ENCODE measurements at places on chromosomes 5 and 9.

DNA sequence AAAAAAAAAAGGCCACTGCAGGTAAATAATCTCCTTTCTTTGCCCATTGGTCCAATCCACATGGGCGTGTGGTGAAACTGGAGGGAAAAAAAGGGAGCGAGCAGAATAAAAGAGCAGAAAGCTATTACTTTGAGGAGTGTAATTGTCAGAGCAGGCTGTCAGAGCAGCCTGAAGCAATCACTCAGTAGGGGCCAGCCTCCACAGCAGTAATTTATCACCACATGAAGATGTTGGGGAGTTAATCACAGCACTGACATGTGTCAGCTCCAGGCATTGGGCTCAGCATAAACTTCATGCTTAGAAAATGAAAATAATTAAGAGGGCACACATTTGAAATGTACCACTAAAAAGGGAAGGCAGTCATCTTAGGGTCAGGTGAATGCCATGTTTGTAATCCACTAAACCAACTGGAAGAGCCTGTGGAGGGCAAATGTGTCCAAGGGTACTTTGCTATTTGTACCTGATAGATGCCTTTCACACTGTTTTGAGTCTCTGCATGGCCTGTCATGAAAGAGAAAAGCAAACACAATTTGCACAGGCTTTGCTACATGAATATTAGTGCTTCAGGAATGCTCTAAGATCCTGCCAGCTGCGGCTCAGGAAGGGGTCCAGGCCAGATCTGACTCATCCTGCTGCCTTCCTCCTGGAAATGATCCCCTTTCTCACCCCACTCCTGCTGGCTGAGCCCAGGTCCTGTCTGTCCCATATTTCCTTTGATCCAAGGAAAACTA, 2.9 kb upstream of the PTGER4 start:
- no peak for DNase-seq

DNA sequence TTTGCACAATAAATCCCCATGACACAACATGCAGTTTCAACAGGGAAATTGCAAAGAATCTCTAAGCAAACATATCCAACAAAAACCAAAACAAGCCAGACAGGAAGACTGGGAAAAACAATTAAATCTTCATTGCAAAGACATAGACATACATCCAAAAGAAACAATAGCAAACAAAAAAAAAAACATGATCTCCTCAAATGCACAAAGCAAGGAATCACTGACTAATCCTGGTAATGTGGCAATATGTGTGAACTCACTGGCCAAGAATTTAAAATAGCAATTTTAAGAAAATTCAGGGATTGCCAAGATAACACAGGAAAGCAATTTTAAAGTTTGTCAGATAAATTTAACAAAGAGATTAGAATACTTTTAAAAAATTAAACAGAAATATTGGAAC, 520.1 kb upstream of the SMC2 start:
- no peak for DNase-seq

DNA sequence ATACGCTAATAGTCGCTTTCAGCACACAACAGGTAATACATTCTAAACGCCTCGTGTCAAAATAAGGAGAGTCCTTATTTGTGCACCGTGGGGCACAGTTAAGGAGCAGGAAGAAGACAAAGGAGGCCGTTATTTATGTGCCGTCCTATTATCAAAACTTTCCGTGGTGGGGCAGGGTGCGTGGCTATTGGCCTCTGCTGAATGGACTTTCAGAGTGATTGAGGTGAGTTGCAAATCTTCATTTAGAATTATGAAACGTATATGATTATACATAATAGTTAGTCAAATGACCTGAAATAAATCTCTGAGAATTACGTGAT, 833 bp downstream of the C5orf24 start:
- no peak for DNase-seq

DNA sequence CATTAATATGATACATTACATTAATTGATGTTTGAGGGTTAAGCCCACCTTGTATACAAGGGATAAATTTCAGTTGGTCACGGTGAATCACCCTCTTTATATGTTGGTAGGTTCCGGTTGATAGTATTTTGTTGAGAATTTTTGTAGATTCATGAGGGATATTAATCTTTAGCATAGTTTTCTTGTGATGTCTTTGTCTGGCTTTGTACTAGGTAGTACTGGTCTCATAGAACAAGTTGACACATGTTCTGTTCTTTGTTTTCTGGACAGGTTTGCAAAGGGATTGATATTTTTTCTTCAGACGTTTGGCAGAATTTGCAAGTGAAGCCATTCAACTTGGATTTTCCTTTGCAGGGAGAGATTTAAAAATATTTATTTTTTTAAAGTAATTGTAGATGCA, 49.1 kb upstream of the CLK4 start:
- no peak for DNase-seq

GRCh38 chr5:175357995-175358394, 86.0 kb downstream of the DRD1 start:
- no peak for DNase-seq

GRCh38 chr9:1271367-1271766, 221.2 kb downstream of the DMRT2 start:
- DNase-seq, result no peak

DNA sequence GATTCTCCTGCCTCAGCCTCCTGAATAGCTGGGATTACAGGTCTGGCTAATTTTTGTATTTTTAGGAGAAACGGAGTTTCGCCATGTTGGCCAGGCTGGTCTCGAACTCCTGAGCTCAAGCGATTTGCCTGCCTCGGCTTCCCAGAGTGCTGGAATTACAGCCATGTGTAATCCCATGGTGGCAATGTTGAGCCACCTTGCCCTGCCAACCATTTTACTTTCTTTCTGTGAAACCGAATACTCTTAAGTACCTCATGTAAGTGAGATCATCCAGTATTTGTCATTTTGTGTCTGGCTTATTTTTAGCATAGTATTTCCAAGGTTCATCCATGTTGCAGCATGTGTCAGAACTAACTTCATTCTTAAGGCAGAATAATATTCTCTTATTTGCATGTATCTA, 8.2 kb downstream of the PRRC2B start:
- no peak for DNase-seq

DNA sequence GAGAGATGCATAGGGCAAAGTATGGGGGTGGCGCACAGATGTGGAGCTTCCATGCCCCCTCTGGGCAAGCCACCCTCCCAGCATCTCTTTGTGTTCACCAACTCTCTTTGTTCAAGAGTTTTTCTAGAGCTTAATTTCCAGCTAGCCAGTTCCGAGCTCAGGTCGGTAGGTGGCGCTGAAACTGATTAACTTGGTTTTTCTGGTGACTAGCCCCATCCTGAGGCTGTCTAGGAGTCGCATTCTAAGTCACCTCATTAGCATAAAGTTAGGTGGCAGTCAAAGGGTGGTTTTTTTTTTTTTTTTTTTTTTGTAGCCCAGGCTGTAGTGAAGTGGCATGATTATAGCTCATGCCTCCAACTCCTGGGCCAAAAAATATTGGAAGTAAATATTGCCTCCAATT, 476.4 kb downstream of the KDM4C start:
- peak; percentile 61 for DNase-seq

DNA sequence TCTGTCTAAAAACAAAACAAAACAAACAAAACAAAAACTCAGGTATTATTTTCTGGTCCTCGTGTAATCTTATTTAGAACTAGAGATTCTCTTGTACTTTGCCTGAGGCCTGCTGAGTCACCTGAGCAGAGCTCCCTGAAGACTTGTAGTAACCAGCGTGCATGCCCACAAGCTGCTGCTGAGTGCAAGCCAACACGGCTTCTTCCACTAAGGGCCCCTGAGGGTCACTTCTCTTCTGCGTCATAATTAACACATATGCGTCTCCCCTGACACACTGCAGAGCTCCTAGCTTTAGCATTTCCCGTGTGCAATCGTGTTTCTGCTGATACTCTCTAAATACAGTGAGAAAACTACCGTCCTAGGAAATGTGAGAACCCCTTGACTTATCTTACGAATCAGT, 10.9 kb upstream of the NDFIP1 start:
- DNase-seq, result no peak

DNA sequence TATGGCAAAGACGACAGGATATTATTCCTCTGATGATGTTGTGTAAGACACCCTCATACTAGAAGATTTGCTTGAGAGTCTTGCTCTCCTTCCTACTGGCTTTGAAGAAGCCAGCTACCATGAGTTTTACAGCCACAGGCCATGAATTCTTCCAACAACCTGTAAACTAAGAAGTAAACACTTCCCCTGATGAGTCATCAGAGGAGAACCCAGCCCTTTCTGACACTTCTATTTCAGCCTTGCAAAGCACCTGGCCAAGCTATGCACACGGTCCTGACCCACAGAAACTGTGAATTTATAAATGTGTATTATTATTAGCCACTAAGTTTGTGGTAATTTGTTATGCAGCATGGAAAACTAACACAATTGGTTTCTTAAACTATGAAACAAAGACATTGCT, 288.8 kb upstream of the ADAMTSL1 start:
- DNase-seq, result peak; percentile 27

DNA sequence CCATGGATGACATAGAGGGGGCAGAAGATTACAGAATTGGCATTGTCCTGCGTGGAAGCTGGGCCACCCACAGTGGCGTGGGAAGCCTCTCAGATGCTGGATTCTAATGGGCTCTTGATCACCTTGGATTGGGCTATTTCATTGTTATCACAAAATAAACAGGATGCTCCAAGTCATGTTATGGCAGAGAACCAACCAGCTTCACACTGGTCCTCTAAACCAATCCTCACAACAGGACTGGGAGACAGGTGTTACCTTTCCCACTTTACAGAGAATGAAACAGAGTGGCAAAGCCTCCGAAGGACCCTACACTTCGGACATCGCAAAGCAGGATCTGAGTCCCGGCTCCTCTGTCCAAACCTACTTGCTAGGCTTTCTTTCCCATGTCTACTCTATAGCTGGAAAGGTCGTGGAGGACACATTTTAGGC, 455 bp upstream of the SMIM3 start:
- peak; percentile 19 for DNase-seq

GRCh38 chr5:19125956-19126713, 861.9 kb downstream of the CDH18 start:
- no peak for DNase-seq

DNA sequence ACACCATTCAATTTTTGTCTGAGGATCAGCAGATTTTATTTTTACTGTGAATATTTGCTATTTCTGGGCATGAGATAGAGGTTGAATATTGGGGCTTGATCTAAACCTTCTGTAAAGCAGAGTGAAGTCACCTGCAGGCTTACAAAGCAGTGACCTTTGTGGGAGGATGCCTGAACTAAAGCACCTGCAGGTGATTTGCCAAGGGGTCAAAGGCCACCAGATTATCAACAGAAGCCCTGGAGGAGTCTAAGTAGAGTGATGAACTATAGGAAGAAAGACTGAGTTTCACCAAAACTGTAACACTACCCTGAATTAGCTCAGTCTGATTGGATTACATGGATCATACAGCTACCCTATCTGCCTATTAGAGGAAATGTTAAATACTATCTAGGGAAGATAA, 144.3 kb upstream of the PRLR start:
- DNase-seq, result no peak

DNA sequence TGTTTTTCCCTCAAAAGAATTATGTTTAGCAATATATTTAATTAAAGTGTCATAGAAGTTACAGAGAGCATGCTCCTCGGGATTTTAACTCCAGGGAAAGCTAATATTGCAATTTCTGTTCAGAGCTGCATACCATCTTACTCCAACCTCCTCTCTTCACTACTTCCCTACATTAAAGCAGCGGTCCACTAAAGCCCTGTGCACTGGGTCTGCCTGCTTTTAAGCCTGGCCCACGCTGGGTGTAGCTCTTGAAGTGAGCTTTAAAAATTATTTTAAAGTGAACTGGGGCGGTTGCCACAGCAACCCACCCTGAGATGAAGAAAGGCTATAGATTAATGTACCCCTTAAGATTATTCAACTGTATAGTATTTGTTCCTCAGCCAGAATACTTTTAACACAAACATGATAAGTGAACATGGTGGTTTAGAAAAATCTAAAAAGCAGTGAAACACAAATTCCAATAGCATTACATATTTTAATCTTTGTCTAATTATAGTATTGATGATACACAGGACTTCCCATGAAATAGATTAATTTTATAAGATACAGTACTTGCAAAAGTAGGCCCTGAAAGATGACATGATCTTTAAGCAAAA, 3.9 kb upstream of the MEF2C start:
- DNase-seq, result no peak

GRCh38 chr5:163105456-163105855, 331.9 kb upstream of the CCNG1 start:
- DNase-seq, result no peak

DNA sequence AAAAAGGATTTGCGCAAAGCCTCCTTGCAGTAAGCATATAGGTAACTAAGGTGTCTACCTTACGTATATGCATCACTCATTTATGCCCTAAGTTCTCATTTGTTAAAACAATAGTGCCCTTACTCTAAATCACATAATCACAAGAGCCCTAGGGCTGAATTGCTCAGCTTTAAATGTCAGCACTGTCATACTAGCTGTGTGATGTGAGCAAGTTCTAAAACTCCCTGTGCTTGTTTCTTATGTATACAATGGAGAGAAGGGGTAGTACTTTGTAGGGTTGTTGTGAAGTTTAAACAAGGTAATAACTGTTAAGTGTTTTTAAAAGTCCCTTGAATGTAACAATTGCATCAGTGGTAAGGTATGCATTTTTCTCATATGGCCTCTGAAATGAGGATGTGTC, 169.5 kb upstream of the DMRT1 start:
- no peak for DNase-seq

GRCh38 chr5:139652788-139653241, 4.7 kb downstream of the CXXC5 start:
- DNase-seq, result no peak

GRCh38 chr5:169080448-169080911, 220.5 kb downstream of the SLIT3 start:
- DNase-seq, result no peak

DNA sequence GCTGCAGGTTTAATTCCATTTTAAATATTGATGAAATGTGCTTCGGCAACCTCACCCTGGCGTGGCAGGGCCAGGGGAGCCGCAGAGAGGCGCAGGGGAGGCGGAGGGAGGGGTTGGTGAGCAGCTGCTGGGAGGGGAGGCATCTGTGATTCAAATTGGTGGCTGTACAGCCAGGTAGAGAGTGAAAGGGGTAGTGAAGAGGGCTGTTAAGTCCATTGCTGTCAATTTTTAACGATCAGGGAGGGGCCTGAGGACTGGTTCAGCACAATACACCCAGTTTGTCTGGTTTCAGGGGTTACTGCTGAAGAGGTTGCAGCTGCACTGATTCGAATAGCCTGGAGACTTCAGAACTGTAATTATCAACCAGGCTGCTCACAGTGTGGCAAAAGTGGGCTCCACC, 31.3 kb downstream of the LHX6 start:
- no peak for DNase-seq

GRCh38 chr5:102218159-102218558, 77.9 kb downstream of the SLCO4C1 start:
- DNase-seq, result no peak
